ENCODE measurements at places on chromosomes 6 and 20.
A peak's percentile ranks its signal among the peaks of the same experiment; 100 is the strongest.

DNA sequence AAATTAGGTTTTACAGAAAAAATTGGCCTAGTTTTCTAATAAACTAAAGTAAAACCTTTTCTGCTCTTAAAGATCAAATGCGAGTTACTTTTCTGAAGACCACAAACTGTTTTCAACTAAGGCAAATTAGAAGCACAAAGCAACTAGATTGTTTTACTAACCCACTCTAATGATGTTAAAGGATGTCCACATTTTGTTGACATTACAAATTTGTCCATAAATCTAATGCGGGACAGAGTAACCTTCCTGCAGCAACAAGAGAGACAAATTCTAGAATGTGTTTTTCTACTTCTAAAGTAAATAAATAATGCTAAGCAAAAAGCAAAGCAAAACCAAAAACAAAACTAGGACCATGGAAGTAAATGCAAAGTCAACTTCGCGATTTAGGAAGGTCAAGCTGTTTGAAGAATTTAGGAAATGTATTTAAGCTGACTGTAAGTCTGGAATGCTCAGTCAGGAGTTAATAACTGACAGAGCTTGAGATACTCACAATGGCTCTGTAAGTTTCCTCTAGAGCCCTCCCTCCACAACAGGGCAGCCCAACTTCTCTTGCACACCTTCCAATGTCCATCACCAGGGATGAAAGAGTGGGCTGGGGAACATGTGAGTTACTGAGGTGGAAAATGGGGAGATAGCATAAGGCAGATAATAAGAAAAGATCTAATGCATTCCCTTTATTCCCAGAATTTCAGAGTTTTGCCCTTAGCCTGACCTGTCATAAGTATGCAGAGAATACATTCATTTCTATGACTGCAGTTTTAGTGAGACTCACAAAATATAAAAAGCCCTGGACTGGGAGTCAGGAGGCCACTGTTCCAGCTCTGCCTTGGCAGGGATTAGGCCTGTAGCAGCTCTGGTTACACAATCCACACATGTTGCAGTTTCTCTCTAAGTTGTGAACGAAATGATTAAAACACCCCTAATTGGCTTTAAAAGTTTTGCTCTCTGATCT, 158.8 kb downstream of the FOXA2 start:
- DNase-seq, result no peak

GRCh38 chr6:53032849-53033248, 32.4 kb upstream of the FBXO9 start:
- DNase-seq, result no peak

GRCh38 chr20:2672446-2672845, 8.4 kb upstream of the IDH3B start:
- no peak for DNase-seq

GRCh38 chr20:50331469-50332363, 141.1 kb downstream of the CEBPB start:
- no peak for DNase-seq

GRCh38 chr20:10708351-10709185, 34.8 kb upstream of the JAG1 start:
- no peak for DNase-seq

GRCh38 chr6:137647762-137648447, 153.7 kb upstream of the OLIG3 start:
- no peak for DNase-seq

DNA sequence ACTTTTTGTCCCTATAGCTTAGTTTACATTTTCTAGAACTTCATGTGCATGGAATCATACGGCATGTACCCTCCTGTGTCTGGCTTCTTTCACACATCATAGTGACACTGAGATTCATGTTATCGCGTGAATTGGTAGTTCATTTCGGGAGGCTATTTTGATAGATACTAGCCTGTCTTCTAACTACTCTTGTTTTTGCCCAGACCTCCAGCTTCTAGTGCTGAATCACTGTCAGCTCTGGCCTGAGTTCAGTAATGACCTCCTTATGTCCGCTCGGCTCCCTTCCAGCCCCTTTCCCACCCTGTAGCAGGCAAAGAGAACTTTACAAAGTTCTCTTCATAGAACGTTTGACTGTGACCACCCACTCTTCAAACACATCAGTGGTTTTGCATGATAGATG, 14.1 kb downstream of the MYBL2 start:
- DNase-seq, result no peak

DNA sequence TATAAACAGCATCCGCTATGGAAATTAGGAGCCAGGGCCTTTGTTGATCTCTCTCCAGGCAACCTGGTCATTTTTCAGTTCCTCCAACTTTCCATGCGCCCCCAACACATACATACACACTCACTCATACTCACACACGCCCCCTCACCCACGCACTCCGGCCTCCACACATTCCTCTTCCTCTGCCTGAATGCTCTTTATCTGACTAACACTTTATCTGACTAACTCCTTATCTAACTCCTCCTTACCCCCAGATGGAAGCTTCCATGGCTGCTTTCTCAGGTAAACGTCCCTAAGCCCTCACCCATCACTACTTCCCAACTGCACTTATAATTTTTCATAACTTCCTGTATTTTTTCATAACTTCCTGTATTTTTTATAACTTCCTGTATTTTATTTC, 17.4 kb downstream of the CASS4 start:
- DNase-seq, result peak; percentile 35

GRCh38 chr6:96923871-96924493, 546 bp upstream of the KLHL32 start:
- no peak for DNase-seq

DNA sequence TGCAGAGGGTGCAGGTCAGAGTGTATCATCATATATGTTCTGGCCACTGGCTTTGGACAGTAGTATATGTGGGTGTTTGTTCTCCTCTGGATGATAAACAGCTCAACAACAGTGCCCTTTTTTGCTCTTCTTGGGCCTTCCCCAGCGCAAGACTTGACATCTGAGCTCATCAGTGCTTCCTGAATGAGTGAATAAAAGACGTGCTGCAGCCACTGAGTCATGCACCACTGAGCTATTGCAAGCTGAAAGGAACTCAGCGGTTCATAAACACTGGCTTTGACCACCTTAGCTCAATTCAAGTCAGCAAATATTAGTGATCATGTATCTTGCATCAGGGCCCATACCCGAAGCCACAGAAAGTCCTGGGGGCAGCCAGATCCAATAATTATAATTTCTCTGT, 105.3 kb upstream of the KCNG1 start:
- no peak for DNase-seq

DNA sequence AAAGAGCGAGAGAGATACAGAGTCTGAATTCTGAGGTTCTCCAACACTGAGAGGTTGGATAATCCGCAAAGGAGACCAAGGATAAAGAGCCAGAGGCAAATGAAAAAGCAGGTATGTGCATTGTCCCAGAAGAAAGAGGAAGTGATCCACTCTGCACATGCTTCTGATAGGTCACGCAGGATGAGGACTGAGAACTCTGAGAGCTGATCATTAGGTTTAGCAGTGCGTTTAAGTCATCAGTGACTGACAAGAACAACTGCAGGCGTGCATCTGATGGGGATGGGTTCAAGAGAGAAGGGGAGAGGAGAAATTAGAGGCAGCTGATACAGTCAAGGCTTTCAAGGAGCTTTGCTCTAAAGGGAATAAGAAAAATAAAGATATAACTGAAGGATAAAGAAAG, 301.2 kb upstream of the SGK1 start:
- DNase-seq, result no peak

GRCh38 chr6:151286214-151286613, 46.4 kb downstream of the AKAP12 start:
- DNase-seq, result no peak

GRCh38 chr6:41625442-41625841, 12.8 kb upstream of the MDFI start:
- DNase-seq, result no peak

GRCh38 chr6:19759117-19759880, 77.9 kb upstream of the ID4 start:
- no peak for DNase-seq

DNA sequence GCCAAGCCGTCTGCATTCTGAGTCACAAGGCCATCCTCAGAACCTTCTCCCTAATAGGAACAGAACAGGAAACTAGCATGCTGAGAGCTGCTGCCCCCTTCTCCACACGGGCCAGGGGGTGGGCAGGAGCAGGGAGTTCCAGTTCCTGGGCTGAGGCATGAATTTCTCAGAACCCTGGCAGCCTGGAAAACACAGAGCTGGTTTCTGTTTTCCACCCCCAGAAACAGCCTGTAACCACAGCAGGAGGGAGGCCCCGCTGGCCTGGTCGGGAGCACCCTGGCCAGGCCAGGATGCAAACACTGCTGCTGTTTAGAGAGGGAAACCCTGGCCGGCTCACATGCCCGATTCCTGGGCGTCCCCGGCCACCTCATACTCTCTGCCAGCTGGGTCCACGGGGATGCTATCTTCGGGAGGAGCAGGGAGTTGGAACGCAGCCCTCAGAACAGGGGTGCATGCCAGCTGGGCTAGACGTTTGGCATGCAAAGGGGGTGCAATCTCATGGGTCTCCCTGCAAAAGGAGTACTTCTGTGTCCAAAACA, 130.1 kb downstream of the NFATC2 start:
- DNase-seq, result no peak

DNA sequence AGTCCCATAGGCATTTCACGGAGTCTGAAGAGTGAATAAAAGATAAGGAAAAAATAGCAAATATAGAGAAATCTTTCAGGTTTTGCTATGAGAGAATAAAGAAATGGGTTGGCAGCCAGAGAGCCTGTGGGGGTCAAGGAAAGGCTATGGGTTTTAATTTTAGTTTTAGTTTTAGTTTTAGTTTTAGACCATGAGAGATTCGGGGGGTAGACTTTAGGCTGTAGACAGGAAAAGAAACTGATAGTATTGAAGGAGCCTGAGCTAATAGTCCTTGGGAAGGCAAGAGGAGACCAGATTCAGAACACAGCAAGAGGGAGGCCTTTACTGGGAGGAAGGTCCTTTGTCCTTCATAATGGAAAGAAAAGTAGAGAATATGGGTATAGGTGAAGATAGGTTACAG, 19.3 kb downstream of the DOP1A start:
- DNase-seq, result no peak

- DNase-seq, result no peak
Measured at GRCh38 chr6:2877960-2878359, 25.1 kb downstream of the SERPINB9 start.

DNA sequence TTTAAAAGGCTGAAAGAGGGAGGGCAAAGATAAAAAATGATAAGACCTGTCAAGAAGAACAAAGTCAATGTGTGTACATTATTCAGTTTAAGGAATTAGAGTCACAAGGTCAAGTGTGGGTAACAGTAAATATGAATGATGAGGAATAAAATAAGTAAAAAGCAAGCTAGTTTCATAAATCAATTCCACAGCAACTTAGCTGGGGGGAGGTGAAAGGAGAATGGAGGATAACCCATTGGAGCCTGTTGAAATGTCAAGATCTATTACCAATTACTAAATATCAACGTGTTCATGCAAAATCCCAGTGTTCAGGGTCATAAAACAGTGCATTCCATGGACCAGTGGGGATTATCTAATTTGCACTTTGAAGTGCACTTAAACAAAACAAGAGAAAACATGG, 242.9 kb downstream of the TBX18 start:
- no peak for DNase-seq

DNA sequence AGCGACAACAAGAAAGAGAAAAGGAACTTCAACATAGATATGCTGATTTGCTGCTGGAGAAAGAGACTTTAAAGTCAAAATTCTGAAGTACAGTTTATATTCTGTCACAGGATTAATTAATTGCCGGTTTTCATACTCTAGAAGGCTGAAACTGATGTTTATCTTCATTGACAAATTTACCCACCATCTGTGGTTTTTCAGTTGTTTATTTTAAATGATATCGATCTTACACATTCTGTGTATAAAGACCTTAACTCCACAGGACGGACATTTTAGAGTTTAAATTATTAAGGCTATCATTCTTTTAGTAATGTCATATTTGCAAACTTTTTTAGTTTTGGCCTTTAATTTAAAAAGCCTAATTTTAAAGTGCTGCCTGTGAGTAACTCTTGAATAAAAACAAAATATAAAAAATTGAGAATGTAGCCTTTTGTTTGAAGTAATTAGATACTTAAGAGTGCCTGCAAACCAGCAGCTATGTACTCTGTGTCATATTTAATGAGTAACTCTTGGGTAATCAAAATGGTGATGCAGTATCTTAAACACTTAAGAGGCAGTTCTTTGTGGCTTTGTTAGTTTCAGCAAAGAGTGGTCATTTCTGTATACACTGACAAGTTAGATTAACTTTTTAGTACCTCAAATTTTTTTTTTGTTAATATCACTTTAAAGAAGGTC, 59.3 kb downstream of the CDC5L start:
- DNase-seq, result no peak

- DNase-seq, result no peak
Measured at GRCh38 chr6:154569156-154569862, 58.8 kb upstream of the CNKSR3 start.

All from activated T-helper 9 cell treated with anti-CD3 and anti-CD28 coated beads, Interleukin-2, amount 50 U/mL, for 16 hours (primary cell).